ENCODE measurements at places on chromosomes 1 and 21.

GRCh38 chr1:909861-910310 is 13.8 kb upstream of the SAMD11 start:
- no peak for DNase-seq

DNA sequence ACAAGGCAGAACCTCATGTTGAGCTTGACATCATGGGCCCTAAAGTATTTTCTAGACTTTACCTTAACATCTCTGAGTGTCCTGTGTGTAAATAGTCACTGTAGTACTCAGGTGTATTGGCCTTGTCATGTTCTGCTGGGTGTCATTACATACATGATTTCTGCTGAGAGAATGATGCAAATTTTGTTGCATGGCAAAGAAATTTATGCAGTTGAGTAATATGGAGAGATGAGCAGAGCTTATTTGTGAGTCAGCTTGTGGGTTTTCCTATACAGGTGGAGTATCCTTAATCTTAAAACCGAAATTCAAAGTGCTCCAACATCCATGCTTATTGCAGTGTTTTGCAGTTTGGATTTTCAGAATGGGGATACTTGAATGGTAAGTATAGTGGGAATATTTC is 36.6 kb downstream of the RGL1 start:
- DNase-seq = no peak

GRCh38 chr1:226814751-226815537 is 55.5 kb upstream of the PSEN2 start:
- no peak for DNase-seq

DNA sequence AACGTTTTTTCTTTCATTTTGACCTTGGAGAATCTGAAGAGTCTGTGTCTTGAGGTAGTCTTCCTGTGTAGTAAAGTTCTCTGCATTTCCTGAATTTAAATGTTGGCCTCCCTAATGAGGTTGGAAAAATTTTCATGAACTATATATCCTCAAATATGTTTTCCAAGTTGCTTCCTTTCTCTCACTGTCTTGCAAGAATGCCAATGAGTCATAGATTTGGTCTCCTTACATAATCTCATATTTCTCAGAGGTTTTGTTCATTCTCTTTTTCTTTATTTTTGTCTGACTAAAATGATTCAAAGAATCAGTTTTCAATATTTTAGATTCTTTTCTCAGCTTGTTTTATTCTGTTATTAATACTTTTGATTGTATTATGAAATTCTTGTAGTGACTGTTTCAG is 87.6 kb downstream of the DRAM2 start:
- DNase-seq = no peak

GRCh38 chr1:39752703-39753102 is 14.0 kb downstream of the PPIE start:
- DNase-seq = no peak

DNA sequence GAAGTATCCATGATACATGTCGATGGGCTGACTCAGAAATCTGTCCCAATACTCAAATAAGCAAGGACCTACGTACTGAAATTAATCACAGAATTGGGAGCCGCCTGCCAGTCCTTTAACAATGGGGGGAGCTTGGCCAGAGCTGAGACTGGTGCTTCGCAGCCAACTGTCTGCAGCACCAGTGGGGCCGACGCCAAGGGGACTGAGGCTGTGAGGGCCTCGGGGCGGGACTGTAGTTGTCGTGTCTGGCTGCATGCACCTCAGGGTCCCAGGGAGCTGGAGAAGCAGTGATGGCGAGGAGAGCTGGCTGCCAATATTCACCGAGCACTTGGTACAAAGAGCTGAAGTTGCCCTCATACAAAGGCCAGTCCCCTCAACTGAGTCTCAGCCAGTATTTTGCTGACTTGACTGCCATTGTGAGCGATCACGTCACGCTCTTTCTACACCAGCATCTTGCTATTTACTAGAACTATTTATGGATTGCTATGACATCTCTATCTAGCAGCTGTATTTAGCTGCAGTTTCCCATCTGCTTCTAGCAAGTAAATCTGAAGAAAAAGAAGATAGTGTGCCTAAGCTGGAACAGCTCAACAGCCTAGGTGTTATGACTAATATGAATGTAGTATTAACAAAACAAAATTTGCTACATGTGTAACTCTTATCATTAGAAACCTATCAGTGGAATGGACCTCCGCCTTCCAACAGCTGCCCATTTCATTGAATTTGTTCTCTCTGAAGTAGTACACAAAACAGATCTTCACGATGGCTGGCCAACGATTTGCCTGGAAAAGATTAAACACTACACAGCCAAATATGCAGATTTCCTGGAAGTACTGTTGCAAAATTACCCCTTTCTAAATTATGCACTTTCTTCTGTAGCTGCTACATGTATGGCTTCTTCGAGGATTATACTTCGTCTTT is 29.1 kb downstream of the EVI5 start:
- DNase-seq = no peak

GRCh38 chr1:178659789-178660208 is 65.2 kb upstream of the RALGPS2 start:
- no peak for DNase-seq

DNA sequence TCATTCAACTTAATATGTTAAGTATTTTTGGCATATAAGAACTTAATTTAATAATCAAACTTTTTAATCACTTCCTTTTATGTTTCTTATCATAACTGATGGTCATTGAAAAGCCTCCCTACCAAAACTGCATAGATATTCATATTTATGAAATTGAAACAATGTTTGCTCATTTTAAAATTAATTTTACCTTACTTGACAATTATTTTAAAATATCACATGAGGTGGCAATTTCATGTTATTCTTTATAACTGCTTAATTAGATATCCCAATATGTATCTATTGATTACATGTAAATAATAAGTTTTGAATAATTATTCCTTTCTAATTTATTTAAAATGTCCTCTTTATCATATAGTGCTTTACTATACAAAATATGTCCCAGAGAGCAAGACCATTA is 266.1 kb upstream of the NRIP1 start:
- no peak for DNase-seq

- no peak for DNase-seq
Measured at GRCh38 chr1:63817700-63818099, 43.9 kb downstream of the ROR1 start.

DNA sequence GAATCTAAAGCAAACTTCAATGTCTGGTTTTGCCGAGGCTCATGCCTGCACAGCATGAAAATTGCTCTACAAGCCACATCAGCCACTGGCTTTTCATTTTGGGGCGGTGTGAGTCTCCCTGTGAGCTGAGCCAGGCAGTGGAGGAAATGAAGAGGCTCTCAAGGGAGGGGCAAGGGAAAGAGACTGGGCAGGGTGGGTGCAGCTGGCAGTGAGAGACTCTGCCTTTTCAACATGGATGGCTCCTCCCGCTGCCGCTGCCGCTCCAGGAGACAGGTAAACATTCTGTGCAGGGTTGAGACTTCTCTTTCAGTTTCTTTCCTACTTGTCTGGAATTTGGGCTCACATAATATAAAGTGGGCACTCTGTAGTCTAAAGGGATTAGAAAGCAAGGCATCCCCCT is 11.3 kb upstream of the CTSE start:
- no peak for DNase-seq

DNA sequence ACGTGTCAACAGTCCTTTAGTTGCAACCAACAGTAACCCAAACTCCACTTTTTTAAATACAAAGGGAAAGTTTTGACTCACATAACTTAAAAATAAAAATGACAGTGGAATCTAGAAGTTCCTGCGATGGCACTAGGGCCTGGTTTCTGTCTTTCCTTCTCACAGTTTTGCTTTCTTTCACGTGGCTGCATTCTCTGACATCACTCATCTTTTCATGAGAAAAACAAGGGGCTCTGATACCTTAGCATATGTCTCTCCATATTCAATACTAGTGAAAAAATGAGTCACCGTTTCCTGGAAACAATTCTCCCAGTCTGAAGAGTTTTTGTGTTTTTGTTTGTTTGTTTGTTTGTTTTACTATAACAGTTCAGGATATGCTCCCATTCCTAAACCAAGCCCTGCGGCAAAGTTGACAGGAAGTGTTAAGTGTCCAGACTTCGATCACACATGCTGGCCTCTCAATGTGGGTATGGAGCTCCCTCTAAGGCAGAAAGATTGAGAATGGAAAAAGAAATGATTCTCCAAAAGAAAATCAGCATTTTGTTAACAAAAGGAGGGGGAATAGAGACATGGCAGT is 483.3 kb downstream of the TTLL7 start:
- no peak for DNase-seq

- no peak for DNase-seq
Measured at GRCh38 chr1:147815503-147815902, 55.1 kb upstream of the GJA5 start.

- DNase-seq = no peak
Measured at GRCh38 chr21:34262469-34262845, 101.3 kb upstream of the KCNE2 start.

- no peak for DNase-seq
Measured at GRCh38 chr1:61638911-61639605, 85.9 kb downstream of the TM2D1 start.

- no peak for DNase-seq
Measured at GRCh38 chr1:212718499-212718898, 18.9 kb upstream of the BATF3 start.

DNA sequence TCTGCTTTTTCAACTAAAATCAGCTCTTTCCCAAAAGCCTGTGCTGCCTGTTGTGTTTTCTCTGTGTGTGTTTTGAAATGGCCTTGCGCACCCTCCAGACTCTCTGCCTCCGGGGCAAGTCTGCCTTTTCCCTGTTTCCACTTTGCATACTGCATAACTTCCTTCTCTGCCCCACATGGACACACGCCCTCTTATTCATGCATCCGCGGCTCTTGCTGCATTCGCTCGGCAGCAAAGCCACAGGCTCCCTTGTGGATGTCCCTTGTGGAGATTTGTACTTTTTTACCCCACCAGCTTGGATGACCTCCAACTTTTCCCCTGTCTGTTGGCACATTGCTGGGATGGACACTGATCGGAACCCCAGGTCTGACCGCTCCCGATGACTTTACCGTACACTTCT is 147.6 kb downstream of the ADSS2 start:
- no peak for DNase-seq

GRCh38 chr1:226980122-226980560 is 40.0 kb downstream of the COQ8A start:
- DNase-seq = no peak

DNA sequence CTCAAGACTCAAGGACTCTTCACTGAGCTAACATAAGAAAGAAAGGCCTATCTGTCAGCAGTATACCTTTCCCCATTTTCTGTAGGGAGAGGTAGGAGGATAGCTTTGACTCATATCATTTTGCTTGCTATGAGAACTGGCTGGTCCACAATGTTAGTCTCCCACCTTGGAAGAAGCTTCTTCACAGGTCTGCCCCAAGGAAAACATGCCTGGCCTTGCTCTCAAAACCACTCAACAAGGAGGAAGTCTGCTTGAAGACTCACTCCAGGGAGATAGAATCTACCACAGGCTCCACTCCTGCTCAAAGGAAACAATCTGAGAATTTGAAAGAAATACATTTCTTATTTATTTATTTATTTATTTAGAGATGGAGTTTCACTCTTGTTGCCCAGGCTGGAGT is 29.5 kb upstream of the LAMC1 start:
- DNase-seq = no peak

- DNase-seq = no peak
Measured at GRCh38 chr1:206814716-206815341, 42.5 kb upstream of the IL10 start.

DNA sequence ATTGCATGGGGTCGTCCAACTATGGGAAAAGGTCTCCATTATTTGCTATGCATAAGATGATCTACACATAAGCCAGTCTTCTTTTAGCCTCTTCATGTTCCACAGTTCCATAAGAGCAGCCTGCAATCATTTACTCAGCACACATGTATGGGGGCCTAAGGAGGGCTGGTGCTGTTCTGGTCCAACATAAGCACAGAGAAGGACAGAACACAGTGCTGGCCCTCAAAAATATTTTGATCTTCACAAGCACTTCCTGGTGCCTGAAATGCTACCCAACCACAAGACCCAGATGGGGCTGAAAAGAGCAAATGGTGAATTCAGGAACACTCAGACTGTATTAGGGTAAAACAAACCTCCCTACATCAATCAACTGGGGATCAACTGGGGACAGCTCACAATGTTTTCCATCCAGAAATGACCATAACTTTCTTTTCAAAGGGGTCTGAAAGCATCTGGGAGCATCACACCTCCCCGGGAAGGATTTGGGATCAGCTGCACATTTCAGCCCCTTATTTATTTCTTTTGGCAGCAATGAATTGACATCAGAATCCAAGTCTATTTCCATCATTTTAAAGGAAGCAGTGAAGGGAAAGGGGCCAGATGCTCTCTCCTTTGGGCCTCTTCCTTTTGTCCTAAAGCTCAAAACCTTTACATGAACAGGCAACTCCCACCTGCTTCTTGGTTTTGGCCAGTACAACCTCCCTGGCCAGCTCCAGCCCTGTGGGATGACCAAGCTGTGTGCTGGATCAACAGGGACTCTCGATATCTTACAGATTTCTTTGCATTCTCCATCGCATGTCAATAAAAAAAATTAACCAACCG is 45.7 kb downstream of the KCNN3 start:
- no peak for DNase-seq

DNA sequence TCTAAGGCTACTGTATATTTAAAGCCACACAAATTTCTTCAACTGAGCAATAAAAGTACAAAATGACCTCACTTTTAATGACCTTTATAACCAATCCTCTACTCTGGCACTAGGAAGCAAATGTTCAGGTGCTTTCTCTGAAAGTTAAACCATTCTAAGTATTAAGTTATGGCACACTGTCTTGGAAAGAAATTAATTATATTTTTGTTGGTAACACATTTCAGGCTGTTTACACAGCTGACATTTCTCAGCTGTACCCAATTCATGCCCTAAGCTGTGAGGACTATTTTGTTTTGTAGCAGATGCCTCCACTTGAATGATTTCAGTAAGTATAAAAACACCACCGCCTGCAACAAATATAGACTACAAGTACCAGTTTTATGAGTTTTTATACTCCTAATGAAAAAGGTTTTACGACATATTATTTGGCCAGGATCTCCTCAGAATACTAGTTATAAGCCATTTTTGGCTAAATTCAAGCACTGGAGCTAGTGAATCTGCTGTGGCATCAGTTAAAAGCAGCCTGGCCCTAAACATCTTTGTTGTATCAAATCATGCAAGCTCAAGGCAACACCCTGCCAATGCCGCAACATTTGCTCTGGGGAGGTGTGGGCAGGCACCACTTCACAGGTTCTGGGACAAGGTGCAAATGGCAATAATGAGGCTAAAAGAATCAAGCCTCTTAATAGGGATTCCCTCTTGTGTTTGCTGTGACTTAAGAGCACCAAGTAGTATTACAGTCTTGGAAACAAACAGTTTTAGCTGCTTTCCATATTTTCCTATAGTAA is 228.4 kb upstream of the DMRTA2 start:
- no peak for DNase-seq

- DNase-seq = no peak
Measured at GRCh38 chr1:75482951-75483350, 128.0 kb downstream of the SLC44A5 start.

All from K562 (cell line).